ENCODE measurements at places on chromosomes 13 and 19.
A peak's percentile ranks its signal among the peaks of the same experiment; 100 is the strongest.

DNA sequence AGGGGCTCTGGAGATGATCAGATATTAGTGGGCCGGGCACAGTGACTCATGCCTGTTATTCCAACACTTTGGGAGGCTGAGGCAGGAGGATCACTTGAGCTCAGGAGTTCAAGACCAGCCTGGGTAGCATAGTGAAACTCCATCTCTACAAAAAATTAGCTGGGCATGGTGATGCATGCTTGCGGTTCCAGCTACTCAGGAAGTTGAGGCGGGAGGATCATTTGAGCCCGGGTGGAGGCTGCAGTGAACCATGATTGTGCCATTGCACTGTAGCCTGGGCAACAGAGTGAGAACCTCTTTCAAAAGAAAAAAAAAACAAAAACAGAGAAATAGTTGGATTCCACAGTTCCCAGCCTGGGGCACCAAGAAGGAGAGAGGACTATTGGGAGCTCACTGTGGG is 17.9 kb upstream of the SHFL start:
- DNase-seq = peak; percentile 11

GRCh38 chr13:59562924-59563323 is 600.8 kb downstream of the DIAPH3 start:
- no peak for DNase-seq

DNA sequence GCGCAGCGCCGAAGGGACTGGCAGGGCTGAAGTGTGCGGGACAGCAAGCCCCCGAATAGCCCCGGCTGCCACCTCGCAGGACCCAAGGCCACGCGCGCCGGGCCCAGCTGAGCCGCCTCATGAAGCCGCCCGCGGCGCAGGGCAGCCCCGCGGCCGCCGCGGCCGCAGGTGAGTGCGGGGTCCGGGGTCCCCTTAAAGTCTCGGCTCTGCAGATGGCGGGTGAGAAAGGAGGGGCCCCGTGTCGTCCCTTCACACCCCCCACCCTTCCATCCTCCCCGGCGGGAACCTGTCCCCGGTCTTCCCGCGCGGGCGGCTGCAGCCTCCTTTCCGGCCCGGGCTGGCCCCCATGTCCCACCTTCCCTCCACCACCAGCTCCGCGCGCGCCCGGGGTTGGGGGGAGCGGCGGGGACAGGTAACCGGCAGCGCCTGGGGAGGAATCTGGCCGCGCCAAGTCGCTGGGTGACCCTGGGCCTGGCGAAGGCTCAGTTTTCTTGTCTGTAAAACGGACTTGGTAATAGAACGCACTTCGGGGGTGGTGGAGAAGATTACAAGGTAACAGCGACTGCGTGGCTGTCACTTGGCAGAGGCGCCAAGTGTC is 338 bp downstream of the RGCC start:
- DNase-seq = peak; percentile 42

- DNase-seq = no peak
Measured at GRCh38 chr19:11813703-11814028, 407 bp upstream of the ZNF440 start.

- no peak for DNase-seq
Measured at GRCh38 chr13:28037399-28037798, 48.9 kb upstream of the URAD start.

- no peak for DNase-seq
Measured at GRCh38 chr13:106274551-106275203, 260.8 kb downstream of the EFNB2 start.

- no peak for DNase-seq
Measured at GRCh38 chr13:106474912-106475311, 60.5 kb downstream of the EFNB2 start.

GRCh38 chr13:59997976-59998375 is 165.8 kb downstream of the DIAPH3 start:
- no peak for DNase-seq

Data from CD4-positive, alpha-beta T cell treated with Interleukin-4 for 4 hours (primary cell).